ENCODE measurements at places on chromosomes 4 and X.

DNA sequence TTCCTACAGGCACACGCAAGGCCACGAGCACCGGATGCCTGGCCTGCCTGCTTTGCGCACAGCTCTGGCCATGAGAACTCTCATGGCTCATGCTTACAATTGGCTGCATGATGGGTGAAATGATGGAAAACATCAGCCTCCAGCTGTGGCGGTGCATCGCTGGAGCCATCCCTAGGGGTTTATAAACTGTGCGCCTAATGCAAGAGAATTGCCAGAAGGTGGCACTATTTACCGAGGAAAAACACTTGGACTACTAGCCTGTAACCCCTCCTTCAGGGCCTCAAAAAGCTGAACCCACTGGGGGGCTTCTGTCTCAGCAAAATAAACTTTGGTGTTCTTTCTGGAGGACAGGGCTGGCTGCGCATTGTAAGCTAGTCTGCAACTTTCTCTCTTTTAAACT lies 51.9 kb downstream of the PHKA2 start:
- peak; percentile 7 for DNase-seq

DNA sequence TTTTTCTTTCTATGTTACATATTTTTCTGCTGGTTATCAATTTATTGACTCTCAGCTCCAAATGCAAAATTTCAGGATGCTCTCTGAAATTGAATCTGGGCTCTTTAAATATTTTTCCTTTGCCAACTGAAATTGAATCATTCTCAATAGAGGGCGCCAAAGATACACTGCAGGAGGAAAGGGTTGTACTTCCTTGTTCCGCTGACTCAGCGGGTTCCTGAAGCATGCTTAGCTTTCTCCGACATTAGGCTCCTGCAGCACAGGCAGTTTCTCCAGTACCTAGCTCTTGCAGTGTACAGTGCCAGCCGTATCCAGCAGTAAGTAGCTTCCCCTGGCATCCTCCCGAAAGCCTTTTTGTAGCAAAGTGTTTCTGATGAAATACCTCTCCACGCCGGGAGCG lies 28.8 kb upstream of the CFAP47 start:
- peak; percentile 71 for DNase-seq

DNA sequence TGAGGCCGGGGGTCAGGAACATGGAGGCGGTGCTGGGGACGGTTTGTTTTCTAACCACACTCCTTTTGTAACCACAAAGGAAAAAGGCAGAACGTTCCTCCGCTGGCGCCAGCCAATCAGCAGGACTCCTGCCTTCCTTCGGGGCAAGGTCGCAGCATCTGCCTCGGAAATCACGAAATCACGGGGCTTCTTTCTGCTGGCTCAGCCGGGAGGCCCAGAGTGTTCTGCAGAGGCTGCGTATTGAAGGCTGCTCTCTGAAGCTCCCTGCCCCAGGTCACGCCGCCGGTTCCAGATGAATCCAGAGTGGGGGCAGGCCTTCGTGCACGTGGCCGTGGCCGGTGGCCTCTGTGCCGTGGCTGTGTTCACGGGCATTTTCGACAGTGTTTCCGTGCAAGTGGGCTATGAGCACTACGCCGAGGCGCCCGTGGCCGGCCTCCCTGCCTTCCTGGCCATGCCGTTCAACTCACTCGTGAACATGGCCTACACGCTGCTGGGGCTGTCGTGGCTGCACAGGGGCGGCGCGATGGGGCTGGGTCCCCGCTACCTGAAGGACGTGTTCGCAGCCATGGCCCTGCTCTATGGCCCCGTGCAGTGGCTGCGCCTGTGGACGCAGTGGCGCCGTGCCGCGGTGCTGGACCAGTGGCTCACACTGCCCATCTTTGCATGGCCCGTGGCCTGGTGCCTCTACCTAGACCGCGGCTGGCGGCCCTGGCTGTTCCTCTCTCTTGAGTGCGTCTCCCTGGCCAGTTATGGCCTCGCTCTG lies 9.4 kb downstream of the TMEM187 start:
- no peak for DNase-seq

DNA sequence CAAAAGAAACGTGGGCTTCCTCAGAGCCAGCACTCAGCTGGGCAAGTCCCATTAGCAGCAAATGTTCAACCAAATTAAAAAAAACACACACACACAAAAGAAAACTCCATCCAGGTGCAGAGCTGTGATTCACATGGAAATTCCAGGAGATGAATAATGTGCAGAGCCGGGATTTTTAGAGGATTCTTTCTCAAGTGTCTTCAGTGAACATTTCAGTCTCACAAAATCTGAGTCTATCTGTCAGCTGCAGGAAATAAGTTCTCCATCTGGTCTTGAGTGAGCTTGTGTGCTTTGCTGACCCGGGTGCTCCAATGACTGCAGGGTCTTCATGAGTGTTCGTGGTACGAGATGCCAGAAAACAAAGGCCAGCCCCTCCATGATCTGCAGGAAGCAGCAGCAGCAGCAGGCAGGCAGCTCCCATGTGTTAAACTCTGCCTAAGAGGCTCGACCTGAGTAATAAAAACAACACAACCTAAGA lies 44.3 kb downstream of the RASGEF1B start:
- no peak for DNase-seq

GRCh38 chr4:8688041-8688907 lies 95.7 kb downstream of the CPZ start:
- DNase-seq = no peak

DNA sequence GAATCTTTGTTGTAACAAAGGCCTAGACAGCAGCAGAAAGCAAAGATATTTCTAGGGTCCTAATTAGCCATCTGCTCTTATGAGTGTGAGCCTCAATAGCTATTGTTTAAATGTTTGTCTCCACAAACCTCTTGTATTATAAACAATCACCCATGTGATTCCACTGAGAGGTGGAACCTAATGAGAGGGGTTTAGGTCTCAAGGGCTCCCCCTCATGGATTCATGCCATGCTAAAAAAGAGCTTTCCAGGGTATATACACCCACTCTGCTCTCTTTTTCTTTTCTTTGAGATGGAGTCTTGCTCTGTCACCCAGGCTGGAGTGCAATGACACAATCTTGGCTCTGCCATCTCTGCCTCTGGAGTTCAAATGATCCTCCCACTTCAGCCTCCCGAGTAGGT lies 42.1 kb downstream of the TRIM61 start:
- DNase-seq = peak; percentile 50
